ENCODE measurements at places on chromosomes 5 and 9. TPM values are rescaled to one million over a fixed set of nuclear protein-coding genes. Genes with fewer than 3 reads are reported as not detected.

DNA sequence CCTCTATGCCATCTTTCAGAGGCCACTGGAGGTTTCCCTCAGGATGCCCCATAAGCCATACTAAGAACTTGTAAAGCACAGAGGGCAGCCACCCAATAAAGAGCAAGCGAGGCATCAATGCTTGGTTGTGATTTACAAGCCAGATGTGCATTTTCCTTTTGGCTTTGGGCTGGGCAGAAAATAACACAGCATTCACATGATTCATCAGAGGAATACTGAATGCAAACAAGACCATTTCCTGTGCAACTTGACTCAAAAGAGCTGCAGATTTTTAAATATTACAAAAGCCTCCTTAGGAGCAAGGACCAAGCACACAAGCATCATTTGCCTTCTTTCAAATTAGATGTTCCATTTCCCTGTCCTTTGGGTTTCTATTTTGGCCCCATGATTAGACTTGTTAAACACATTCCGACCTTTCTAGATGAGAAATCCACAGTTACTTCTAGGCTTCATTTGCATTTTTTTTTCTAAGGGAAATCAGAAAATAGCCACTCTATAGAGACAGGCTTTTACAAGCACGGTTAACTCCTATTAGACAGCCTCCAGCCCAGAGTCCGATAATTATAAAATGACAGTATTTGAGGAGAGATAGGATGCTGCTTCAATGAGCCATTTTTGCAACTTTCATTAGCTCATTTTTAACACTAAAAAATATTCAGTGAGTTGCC lies 207.8 kb downstream of the SEMA5A start:
- DNase-seq, result no peak

- no peak for DNase-seq
These were observed 9.4 kb upstream of the CD180 start for GRCh38 chr5:67205981-67206380.

The PCDHB4 gene
- not detected for total RNA-seq

GRCh38 chr5:38621840-38622437 lies 65.5 kb upstream of the LIFR start:
- DNase-seq, result no peak

DNA sequence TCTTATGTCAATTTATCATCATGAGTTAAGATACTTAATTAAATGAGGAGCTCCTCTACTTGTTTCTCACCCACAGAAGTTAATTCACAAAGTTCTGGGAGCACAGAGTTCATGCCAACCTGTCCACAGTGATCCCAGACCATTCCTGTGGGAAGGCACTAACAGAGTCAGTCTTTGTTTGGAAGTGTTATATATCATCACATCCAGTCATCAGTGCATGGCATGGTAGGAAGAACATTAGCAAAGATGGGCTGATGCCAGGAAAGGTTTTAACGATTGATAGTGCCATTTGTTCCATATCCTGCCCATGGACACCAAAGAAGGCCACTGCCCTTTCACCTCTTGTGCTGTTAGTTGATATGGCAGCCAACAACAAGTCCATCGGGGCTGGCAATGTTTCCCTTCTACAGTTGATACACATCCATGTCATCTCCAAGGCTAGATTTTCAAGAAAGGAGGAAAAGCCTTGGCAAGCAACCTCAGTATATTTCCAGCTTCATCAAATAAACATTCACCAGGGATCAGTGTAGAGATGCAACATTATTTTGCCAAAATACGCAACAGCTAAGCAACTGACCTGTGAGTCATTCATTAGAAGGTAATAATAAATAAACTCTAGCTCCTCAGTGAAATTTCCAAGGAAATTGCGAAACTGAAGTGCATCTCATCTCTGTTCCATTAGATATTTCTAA lies 169.6 kb downstream of the RORB start:
- no peak for DNase-seq

DNA sequence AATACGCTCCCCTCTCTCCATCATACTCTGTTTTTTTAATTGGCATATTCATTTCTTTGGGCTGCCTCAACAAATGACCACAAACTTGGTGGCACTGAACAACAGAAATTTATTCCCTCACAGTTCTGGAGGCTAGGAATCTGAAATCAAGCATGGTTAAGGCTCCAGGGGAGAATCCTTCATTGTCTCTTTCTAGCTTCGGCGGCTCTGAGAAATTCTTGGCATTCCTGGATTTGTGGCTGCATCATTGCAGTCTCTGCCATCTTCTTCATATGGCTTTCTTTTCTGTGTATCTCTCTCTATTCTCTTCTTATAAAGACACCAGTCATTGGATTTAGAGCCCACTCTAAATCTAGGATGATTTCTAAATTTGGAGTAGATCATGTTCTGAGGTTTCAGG lies 10.9 kb upstream of the SLC24A2 start:
- no peak for DNase-seq

GRCh38 chr5:135541807-135542502 lies 6.2 kb upstream of the NEUROG1 start:
- no peak for DNase-seq

DNA sequence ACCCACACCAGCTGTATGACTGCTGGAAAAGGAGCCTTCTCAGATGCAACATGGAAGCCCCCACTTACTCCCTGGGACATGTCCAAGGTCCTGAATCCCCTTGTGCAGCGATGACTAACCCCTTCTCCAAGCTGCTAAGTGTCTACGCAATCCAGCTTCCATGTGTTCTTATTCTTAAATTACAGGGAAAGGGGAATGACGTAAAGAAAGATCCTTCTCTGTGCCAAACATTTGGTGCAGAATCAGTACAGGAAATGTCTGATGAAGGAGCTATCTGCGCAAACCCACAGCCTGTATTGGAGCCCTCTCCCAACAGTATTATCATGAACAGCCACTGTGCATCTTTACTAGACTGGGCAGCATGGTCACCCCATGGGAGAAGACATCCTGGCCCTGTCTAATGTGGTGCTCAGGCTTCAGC lies 183.2 kb downstream of the FRMD3 start:
- no peak for DNase-seq

- no peak for DNase-seq
These were observed 42.9 kb upstream of the AFAP1L1 start for GRCh38 chr5:149228618-149229297.

GRCh38 chr9:32863291-32863690 lies 80.0 kb downstream of the TMEM215 start:
- no peak for DNase-seq

The KCNV2 gene
- total RNA-seq, result not detected

- no peak for DNase-seq
These were observed 1062.3 kb upstream of the CDH10 start for GRCh38 chr5:25707093-25707492.

DNA sequence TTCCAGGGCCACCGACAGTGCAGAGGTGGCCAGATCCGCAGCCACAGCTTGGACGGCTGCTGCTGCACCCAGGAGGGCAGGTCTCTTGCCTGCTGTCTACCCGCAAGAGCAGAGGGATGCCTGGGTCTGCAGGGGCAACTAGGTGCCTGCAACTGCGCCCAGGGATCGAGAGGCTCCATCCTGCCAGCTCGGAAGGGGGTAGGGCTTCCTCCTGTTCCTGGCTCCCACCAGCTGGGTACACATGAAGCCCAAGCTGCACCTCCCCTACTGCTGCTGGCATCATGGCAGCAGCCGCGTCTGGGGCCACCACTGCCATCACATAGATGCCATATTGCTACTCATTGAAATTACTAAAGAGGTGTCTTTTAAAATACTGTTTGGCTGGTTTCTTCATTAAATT lies 12.7 kb upstream of the PRR16 start:
- no peak for DNase-seq

DNA sequence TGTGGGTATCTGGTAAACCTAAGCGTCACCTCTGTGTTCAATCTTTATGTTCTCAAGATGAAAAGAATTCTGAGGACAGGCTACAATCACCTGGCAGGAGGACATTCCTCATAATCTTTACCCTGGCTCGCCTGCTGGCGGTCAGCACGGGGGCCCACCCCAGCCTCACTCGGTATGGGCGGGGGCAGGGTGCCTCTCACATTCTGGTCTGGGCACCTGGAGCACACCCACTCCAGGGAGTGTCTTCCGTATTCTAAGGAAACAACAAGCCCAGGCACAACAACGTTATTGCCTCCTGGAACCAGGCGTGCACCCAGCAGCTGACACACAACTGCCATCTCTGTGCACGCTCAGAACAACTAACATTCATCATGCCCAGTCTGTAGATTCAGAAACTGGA lies 179.8 kb downstream of the ROR2 start:
- DNase-seq, result no peak

The GPR21 gene
- 1.9 TPM for total RNA-seq

DNA sequence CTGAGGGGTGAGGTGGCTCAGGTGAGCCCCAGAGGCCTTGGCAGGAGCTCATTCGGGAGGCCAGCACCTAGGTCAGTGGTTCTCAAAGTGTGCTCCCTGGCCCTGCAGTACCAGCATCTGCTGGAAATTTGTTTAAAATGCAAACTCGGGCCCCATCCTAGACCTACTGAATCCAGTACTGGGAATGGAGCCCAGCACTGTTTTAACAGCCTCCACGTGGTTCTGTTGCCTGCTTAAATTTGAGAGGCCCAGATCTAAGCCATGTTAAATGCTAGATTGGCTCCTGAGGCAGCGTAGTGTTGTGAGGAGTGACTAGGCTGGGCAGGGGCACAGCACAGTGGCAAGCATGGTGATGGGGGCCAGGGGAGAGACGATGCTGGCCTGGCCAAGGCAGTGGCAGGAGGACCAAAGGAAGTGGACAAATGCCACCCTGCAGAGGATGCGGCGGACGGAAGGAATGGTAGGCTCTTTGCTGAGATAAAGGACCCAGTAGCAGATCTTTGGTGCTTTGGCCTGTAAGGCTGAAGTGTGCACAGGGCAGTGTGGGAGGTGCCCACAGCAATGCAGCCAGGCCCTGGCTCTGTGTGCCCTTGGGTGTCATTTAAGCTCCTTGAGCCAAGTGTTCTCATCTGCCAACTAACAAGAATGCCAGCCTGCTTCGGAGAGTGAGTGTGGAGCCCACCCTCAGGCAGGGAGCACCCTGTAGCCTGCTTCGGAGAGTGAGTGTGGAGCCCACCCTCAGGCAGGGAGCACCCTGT lies 4.2 kb downstream of the PRR7 start:
- no peak for DNase-seq

- no peak for DNase-seq
These were observed 7.1 kb upstream of the TEX48 start for GRCh38 chr9:114688909-114689610.

GRCh38 chr5:8062521-8062920 lies 193.6 kb downstream of the MTRR start:
- DNase-seq, result no peak
